ENCODE measurements at places on chromosomes 2 and 18. TPM values are rescaled to one million over a fixed set of nuclear protein-coding genes. Genes with fewer than 3 reads are reported as not detected.
A peak's percentile ranks its signal among the peaks of the same experiment; 100 is the strongest.

- no peak overlapping the region for H3K27ac ChIP-seq
- DNase-seq = no peak
- no peaks in the 10 kb centered on the region for H3K36me3 ChIP-seq
- H3K27me3 ChIP-seq = no peaks in the 10 kb centered on the region
- no peak overlapping the region for H3K4me3 ChIP-seq
These were observed 469.3 kb upstream of the RAB12 start for GRCh38 chr18:8139891-8140406.

- no peaks in the 10 kb centered on the region for H3K27me3 ChIP-seq
- no peak for DNase-seq
- H3K36me3 ChIP-seq = peaks cover 10% of the 10 kb centered on the region
- H3K27ac ChIP-seq = 0 out of 2 replicates have a peak overlapping the region, but pooled peaks have one; percentile 9
- H3K4me1 ChIP-seq = peaks cover 39% of the 10 kb centered on the region
These were observed 63.3 kb upstream of the AQP4 start for GRCh38 chr18:26928670-26929313.

DNA sequence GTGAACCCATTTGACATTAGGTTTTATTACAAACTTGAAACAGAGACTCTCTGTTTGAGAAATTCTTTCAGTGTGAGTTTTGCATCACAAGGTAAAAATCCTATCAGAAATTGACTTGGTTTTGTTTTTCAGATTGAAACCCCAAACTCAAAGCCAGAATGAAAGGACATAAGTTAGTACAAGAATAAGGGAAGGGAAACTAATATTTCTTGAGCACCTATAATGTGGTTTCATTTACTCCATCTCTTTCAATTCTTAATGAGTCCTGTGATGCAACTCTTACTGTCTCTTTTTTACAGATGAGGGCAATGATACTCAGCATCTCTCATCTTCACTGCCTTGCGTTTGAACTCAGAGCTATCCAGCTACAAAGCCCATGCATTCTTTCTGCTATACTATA, 210.0 kb upstream of the SIX3 start:
- H3K27me3 ChIP-seq = no peaks in the 10 kb centered on the region
- no peak overlapping the region for H3K4me3 ChIP-seq
- peaks cover 6% of the 10 kb centered on the region for H3K36me3 ChIP-seq
- peaks cover 3% of the 10 kb centered on the region for H3K4me1 ChIP-seq
- DNase-seq = no peak
- H3K27ac ChIP-seq = no peak overlapping the region

DNA sequence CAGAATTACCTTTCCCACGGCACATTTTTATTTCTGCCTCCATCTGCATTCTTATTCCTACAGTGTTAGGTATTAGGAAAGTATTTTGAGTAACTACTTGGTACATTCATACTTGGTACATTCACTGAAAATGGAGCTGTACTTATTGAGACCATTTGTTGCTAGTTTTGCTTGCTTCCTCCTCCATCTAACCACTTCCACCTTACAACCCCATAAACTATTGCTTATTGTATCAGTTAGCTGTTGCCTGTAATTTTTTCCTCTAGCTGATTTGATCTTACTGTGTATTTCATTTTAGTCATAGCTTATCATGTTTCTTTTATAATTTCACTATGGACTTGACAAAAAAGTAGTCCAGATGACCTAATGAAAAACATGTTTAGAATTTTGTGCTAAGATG, 50.7 kb downstream of the AFTPH start:
- no peaks in the 10 kb centered on the region for H3K4me1 ChIP-seq
- no peaks in the 10 kb centered on the region for H3K27me3 ChIP-seq
- no peak overlapping the region for H3K27ac ChIP-seq
- no peak for DNase-seq
- peaks cover 18% of the 10 kb centered on the region for H3K36me3 ChIP-seq

The NEU4 gene
- total RNA-seq = 2.2 TPM

GRCh38 chr2:39516347-39517101, 79.4 kb upstream of the MAP4K3 start:
- H3K4me3 ChIP-seq = no peak overlapping the region
- peaks cover 33% of the 10 kb centered on the region for H3K36me3 ChIP-seq
- H3K27me3 ChIP-seq = no peaks in the 10 kb centered on the region
- H3K27ac ChIP-seq = peak overlapping the region; percentile 93
- peak; percentile 52 for DNase-seq

DNA sequence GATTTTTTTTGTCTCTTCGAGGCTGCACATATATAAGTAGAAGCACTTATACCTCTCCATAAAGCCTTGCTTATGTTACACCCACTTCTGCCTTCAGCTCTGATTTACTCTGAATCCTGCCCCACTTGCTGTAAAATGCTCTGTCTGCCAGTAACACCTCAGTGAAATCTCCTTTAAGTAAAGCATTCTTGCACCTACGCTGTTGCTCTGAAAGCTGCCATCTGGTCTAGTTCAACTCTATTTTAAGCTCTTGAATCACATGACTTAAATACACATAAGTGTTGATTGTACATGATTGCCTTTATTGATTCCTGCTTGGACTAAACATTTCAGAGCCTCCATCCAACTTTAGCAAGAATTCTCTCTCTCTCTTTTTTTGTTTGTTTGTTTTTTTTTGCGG, 609.0 kb upstream of the CELF4 start:
- H3K4me1 ChIP-seq = peaks cover 14% of the 10 kb centered on the region
- no peak for DNase-seq
- H3K4me3 ChIP-seq = no peak overlapping the region
- no peak overlapping the region for H3K27ac ChIP-seq

The ALK gene
- 0.11 TPM for total RNA-seq

The SERPINB11 gene
- total RNA-seq = not detected

GRCh38 chr2:239712755-239713154, 311.9 kb upstream of the HDAC4 start:
- H3K27ac ChIP-seq = no peak overlapping the region
- no peak overlapping the region for H3K4me3 ChIP-seq
- peaks cover 2% of the 10 kb centered on the region for H3K27me3 ChIP-seq
- DNase-seq = no peak

- no peak overlapping the region for H3K27ac ChIP-seq
- H3K36me3 ChIP-seq = no peaks in the 10 kb centered on the region
- DNase-seq = no peak
- no peak overlapping the region for H3K4me3 ChIP-seq
- H3K4me1 ChIP-seq = no peaks in the 10 kb centered on the region
These were observed 1563.1 kb downstream of the LRP1B start for GRCh38 chr2:140567734-140568133.

DNA sequence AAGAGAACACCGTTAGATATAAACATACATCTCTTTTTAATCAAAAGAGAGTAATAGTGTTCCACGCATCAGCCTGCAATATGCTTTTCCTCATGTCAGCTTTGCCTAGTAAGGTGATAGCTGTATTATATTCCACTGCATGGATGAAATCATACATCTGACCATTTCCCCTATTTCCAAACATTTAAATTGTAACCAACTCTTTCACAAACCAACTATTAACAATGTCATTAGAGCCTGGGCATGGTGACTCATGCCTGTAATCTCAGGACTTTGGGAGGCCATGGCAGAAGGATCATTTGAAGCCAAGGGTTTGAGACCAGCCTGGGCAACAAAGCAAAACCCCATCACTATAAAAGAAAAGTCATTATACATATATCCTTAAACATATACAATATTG, 284.8 kb downstream of the BCL11A start:
- DNase-seq = no peak
- H3K27ac ChIP-seq = no peak overlapping the region
- peaks cover 8% of the 10 kb centered on the region for H3K27me3 ChIP-seq
- no peaks in the 10 kb centered on the region for H3K36me3 ChIP-seq
- H3K4me3 ChIP-seq = no peak overlapping the region

The VIT gene
- 0.46 TPM for total RNA-seq

DNA sequence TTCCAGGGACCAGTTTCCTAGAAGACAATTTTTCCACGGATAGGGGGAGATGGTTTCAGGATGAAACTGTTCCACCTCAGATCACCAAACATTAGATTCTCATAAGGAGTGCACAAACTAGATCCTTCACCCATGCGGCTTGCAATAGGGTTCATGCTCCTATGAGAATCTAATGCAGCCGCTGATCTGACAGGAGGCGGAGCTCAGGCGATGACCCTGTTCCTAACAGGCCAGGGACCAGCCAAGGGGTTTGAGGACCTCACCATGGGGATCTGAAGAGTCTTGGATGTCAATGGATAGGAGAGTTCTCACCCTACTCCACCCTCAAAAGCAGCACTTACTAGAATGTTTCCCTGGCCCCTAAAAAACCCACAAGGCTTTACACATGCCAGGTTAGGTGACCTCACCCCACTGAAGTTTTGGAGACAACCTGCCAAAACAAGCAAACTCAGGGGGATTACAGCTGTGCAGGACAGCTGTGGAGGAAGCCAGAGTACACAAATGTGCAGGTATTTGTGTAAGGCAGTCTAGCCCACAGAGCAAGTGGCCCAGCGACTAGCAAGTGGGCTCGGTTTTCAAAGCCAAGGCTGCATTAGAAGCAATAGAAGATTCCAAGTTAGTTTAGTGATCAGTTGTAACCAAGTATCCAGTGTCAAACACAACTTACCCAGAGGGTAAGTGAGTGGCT, 3.9 kb downstream of the EVA1A start:
- H3K36me3 ChIP-seq = no peaks in the 10 kb centered on the region
- DNase-seq = no peak
- H3K27me3 ChIP-seq = peaks cover 20% of the 10 kb centered on the region

GRCh38 chr2:20555954-20556353, 94.9 kb downstream of the HS1BP3 start:
- H3K27me3 ChIP-seq = no peaks in the 10 kb centered on the region
- peaks cover 30% of the 10 kb centered on the region for H3K4me1 ChIP-seq
- DNase-seq = no peak
- H3K27ac ChIP-seq = no peak overlapping the region
- H3K4me3 ChIP-seq = no peak overlapping the region

DNA sequence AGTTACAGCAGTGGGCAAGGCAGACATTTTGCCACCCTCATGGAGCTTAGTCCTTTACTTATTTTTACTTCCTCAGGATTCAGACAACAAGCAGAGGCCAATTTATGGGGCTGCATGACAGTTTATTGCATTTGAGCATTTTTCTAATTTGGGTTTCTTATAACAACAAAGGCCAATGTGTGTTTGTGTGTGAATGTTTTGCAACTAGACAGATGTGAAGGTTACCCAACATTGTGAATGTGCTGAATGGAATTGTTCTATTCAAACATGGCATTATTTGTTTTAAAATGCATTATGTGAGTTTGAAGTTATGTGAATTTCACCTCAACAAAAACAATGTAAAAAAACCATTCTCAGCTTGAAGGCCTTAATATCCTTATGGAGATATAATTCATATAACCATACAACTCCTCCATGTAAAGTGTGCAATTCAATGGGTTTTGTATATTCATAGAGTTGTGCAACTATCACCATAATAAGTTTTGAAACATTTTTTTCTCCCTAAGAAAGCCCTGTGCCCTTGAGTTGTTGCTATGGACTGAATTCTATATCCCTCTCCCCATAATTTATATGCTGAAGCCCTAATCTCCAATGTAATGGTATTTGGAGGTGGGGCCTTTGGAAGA, 57.3 kb downstream of the CCDC195 start:
- no peak overlapping the region for H3K27ac ChIP-seq
- peaks cover 46% of the 10 kb centered on the region for H3K36me3 ChIP-seq
- H3K4me1 ChIP-seq = no peaks in the 10 kb centered on the region
- H3K27me3 ChIP-seq = peaks cover 3% of the 10 kb centered on the region
- no peak overlapping the region for H3K4me3 ChIP-seq
- no peak for DNase-seq

- no peak for DNase-seq
- peaks cover 20% of the 10 kb centered on the region for H3K4me1 ChIP-seq
- H3K27me3 ChIP-seq = no peaks in the 10 kb centered on the region
- H3K36me3 ChIP-seq = peaks cover 10% of the 10 kb centered on the region
These were observed 1322.9 kb upstream of the TMEFF2 start for GRCh38 chr2:193517615-193518014.

The GPR17 gene
- total RNA-seq = not detected

- H3K4me3 ChIP-seq = no peak overlapping the region
- no peaks in the 10 kb centered on the region for H3K4me1 ChIP-seq
- no peaks in the 10 kb centered on the region for H3K36me3 ChIP-seq
These were observed 124.1 kb upstream of the HNRNPA3 start for GRCh38 chr2:177088529-177088928.

The HAAO gene
- total RNA-seq = 8.4 TPM

DNA sequence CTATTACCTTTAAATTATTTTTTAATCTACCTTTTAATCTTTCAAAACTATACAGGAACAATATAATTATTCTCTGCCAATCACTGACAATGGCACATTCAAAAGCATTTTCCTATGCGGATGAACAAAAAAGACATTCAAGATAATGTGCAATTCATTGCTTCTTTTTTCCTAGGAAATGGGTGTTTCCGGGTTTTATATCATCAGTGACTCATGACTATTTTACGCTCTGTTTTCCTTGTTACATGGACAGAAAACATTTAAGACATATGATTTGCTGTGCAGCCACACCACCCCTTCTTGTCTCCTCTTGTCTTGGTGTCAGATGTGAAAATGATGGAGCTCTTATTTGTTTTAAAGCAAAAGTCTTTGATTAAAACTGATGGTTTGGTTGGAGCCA, 184.7 kb upstream of the LINC00305 start:
- H3K27ac ChIP-seq = no peak overlapping the region
- H3K4me3 ChIP-seq = no peak overlapping the region
- no peak for DNase-seq
- no peaks in the 10 kb centered on the region for H3K27me3 ChIP-seq
- H3K36me3 ChIP-seq = no peaks in the 10 kb centered on the region
- peaks cover 24% of the 10 kb centered on the region for H3K4me1 ChIP-seq

DNA sequence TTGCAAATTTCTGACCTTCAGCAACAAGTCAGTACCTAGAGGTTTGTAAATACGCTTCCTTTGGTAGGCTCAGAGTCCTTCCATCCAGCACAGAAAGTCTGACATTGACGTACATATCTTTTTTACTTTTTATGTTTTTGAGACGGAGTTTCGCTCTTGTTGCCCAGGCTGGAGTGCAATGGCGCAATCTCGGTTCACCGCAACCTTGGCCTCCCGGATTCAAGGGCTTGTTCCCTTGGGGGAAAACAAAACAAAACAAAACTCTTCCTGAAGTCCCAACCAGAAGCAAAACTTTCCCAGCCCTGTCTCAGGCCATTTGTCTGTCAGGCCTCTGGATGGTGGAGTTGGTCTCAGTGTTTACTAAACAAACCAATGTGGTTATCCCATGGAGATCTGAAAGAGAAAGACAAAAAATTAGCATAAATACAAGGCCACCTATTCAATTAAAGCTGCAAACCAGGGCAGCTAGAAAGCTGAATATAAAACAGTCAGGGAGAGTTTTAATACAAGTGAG, 29.6 kb upstream of the ATL2 start:
- H3K36me3 ChIP-seq = peaks cover 37% of the 10 kb centered on the region
- H3K4me1 ChIP-seq = peaks cover 37% of the 10 kb centered on the region
- H3K4me3 ChIP-seq = no peak overlapping the region
- DNase-seq = no peak
- peaks cover 2% of the 10 kb centered on the region for H3K27me3 ChIP-seq

GRCh38 chr2:183937220-183937619, 661.1 kb upstream of the ZNF804A start:
- no peak overlapping the region for H3K27ac ChIP-seq
- no peak for DNase-seq
- no peaks in the 10 kb centered on the region for H3K4me1 ChIP-seq

All from WTC11 (cell line).